NCI-H524 (cell line): ENCODE measurements at places on chromosomes 2 and 18.

- DNase-seq = no peak
These were observed 26.6 kb upstream of the DYSF start for GRCh38 chr2:71426721-71427120.

- DNase-seq = no peak
These were observed 28.6 kb upstream of the NOTO start for GRCh38 chr2:73173781-73174180.

DNA sequence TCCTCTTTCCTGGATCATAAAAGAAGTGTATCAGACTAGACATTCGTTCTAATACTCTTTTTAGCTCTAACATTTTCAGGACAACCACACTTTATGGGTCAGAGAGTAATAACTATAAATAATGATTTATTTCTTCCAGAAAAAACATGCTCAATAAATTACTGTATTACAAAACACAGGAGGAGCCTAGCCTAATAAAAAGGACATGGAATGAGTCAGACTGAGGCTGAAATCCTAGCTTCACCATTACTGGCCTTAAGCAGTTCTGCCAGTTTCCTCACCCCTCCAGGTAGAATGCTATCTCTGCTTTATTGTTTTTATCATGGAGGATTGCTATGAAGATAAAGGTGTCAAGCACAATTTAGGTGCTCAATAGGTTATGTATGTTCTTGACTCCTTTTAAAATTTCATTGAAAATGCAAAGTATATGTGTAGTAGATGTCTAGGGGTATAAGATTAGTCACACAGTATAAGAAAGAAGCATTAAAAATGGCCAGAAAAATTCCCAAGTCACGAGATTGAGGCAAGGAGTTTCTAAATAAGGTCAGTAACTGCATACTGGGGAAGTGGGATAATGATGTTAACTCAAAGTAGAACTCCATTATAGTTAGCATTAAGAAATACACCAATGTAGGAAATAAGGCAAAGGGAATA, 105.5 kb upstream of the NEUROD1 start:
- DNase-seq = no peak

DNA sequence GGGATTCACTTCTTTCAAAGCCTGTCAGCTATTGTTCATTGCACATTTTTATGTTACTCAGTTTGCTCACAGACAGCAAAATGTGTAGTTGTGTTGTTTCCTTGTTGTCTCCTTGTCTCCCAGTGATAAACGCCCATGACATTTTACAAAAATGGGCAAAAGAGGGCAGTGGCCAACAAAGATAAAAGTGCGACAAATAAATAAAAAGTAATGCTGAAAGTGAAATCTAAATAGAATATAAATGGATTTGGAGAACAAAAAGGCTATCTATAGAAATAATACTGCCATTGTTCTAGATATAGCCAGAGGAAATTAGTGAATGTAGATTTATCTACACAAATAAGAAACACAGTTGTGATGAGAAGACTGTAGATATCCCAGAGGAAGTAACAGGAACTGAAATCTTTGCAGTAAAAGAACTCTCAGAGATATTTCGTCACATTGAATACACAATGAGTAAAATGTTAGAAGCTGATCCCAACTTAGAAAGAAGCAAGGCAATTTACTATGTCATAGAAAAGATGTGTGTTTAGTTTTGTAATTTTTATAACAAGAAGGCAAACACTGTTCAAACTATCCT, 1186.2 kb upstream of the FAM98A start:
- no peak for DNase-seq

GRCh38 chr2:64225491-64225890, 81.3 kb upstream of the PELI1 start:
- no peak for DNase-seq

DNA sequence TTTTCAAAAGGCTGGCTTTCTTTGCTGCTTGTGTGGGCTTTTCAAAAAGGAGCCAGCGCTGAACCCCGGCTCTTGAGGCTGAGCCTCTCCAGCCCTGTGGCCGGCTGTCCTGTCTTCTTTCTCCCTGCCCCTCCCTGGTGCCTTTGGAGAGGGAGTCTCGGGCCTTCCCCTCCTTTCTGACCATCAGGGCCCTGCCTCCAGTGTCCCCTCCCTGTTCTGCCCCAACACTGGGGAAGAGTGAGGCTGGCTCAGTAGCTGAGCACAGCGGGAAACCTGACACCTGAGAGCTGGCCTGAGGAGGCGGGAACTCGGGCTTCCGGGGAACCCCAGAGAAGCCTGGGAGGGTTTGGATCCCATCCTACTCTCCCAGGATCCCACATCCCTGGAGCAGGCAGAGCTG, 232.1 kb downstream of the LOXHD1 start:
- no peak for DNase-seq

DNA sequence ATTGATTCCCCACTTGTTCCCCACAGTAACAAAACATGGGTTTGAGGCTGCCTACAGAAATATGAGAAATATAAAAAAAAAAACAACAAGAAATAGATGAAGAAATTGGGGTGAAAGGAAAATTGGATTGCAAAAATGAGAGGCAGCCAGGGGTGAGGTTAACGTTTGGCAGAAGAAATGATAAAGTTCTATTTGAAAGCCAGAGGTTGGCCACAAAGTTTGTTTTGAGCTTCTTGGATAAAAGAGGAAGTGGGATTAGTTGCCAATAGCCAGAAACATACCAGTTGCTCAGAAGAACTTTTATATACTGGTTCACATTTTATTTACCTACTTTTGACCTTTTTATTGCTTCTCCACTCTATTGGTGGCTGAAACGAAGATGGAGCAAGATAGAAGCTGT, 67.5 kb downstream of the FASTKD2 start:
- DNase-seq = no peak

DNA sequence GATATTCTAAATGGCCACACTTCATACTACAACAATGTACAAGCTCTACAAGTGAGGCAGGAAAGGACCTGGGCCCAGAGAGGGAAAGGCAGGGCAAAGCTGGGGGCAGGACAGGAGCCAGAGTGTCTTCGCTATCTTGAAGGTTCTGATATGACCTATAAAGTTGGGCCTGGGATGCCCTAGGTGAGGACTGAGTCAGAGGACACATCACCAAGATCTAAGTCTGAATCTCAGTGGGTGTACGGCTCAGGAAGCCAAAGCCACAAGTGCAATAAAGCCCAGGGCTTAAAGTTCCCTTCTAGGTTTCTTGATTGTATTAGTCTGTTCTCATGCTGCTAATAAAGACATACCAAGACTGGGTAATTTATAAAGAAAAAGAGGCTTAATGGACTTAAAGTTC, 219.1 kb downstream of the ALK start:
- no peak for DNase-seq

GRCh38 chr2:112688086-112688880, 32.5 kb upstream of the NT5DC4 start:
- DNase-seq = no peak

DNA sequence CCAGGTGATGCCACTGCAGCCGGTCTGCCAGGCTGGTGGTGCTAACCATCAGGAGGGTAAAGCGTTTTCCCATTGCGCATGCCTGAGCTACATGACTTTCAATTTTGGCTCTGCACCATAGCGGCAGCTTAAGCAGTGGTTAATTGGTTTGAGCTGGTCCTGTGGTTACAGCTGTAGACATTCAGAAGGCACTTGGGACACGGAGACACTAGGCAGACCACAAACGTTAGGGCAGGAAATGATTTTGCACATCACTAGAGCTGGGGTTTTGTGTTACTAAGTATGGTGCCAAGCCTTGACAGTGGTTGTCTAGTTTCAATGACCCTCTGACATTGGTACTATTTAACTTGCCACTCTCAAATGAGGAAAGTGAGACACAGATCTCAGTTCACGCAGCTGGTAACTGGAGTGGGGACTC, 28.9 kb upstream of the CNOT11 start:
- no peak for DNase-seq

GRCh38 chr2:72395096-72395495, 247.4 kb upstream of the CYP26B1 start:
- no peak for DNase-seq

GRCh38 chr2:11505652-11506610, 27.9 kb upstream of the GREB1 start:
- DNase-seq = no peak

DNA sequence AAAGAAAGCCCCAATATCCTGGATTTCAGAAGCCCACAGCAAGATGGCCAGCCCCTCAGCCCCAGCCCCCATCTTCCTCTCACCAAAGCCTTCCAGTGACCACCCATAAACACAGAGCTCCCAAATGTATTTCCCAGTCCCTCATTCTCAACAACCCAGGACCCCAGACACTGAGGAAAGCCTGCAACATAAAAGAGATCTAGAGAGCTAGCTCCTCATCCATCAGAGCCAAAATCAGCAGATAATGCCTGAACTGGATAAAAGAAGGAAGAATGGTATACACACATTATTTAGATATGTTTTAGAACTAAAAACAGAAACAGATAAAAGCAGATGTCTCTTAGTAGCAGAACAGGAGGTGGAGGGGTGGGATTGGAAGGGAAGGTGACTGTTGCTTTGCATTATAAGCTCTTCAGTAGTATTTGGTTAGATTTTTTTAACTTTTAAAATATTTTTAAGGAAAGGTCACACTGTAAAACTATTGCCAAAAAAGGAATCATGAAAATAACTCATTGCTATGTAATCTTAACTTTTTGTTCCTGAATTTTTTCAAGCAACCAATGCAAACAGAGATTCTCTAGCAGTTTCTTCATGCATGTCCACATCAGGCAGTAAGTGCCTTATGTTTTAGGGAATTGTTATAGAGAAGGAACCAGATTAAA, 144.2 kb upstream of the PKDCC start:
- DNase-seq = no peak

GRCh38 chr2:105220604-105221003, 20.9 kb upstream of the GPR45 start:
- DNase-seq = no peak

- no peak for DNase-seq
These were observed 4.6 kb upstream of the RNF181 start for GRCh38 chr2:85590950-85591349.

- DNase-seq = no peak
These were observed 5.9 kb downstream of the BCL2L11 start for GRCh38 chr2:111126581-111126980.

DNA sequence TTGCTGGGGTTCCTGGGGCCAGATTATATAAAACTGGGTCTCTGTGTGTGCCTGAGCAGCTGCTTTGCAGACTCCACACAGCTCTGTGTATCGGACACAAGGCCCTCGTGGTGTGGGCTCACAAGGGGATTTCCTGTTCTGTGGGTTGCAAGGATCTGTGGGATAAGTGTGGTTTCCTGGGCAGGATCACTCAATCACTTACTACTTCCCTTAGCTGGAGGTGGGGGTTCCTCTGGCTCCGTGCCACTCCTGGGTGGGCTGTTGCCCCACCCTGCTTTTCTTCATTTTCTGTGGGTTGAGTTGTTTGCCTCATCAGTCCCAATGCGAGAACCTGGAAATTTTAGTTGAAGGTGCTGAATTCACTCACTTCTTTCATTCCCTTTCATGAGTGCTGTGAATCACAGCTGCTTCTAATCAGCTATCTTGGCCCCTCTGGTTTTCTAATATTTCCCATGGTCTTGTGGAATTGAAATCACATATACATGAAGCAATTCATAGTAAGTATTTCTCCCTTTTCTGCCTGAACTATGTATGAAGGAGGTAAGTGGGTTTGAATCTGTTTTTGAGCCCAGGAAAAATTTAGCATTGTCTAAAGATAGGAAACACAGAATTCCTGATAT, 196.3 kb downstream of the DCDC2C start:
- DNase-seq = no peak

DNA sequence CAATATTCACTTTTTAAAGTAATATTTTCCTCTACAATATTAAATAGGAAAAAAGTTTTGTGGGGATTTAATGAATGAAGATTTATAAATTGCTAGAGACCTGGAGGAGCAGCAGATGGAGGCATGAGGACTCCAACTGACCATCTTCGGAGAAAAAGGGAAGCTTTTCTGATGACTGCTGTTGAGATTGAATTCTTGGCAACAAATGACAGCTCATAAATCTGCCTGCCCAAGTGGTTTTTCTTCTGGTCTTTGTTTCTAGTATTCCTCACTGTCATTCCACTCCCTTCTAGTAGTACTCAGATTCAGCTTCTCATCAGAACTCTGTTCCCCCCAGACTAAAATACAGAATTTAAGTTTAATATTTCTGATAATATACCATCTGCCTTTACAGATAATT, 157.0 kb downstream of the EML6 start:
- DNase-seq = peak; percentile 75

DNA sequence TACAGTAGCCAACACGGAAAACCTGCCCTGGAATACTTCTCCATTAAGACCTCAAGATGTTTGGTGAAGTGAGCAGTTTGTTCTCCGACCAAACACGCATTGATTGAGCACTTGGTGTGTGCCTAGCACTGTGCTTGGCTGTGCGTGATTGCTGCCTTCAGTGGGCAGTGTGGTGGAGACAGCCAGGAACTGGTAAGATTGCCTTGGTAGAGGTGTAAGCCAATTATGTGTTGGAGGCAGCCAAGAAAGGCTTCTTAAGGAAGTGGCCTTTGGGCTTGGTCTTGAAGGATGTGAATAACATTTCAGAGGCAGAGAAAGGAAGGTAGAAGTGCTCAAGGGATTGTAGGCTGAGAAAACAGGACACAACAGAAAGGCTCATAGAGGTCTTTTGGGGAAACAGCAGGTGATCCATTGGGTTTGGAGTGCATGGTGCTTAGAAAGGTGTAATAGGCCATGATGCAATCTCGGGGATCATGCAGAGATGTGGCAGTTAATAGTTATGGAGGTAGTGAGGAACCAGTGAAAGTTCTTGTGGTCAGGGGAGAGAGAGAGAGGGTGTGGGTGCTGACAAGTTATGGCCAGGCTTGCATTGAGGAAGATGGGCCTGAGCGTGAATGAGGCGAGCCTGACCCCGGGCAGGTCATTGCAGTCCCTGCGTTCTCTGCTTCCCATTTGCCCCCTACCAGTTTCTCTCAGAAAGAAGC, 6.3 kb downstream of the B3GNT2 start:
- no peak for DNase-seq

- DNase-seq = peak; percentile 24
These were observed 80.4 kb downstream of the TGFA start for GRCh38 chr2:70473101-70473722.

- no peak for DNase-seq
These were observed 393 bp downstream of the IL1R1 start for GRCh38 chr2:102142829-102143449.

DNA sequence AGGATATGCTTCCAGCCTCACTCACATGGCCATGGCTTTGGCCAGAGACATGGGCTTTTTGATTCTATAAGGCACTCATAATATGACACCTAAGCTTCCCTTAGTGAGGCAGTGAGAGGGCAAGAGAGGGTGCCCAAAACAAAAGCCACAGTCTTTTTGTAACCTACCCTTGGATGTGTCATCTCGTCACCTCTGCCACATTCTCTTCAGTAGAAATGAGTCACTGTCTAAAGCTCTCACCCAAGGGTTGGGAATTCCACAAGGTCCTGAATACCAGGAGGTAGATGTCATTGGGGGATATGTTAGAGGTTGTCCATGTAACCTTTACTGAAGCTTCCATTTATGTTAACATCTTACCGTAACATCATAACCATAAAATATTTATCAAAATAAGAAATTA, 108.4 kb downstream of the ALMS1 start:
- no peak for DNase-seq

DNA sequence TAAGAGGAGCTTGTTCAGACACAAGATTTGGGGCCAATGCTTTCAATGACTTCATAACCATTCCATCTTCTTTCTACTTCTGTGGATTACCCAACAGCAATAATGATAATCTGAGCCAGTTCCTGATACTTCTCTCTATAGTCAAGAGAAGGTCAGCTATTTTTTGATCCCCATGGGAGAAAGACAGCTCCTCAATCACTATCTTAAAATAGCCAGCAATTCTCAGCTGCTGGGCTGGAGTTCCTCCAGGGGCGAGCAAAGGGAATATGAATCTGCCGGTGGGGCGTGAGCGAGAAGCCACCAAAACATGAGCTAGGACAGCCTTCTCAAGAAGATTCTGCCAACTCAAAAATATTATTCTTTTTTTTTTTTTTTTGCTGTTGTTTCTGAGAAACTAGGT, at the start of gene TMEM182:
Gene TMEM182 (plus strand): TSS at position 269 of the 400 bp plus-strand sequence. CDS start 187 bp downstream, outside the sequence.
- DNase-seq = no peak
